ENCODE measurements at places on chromosomes 13 and 19.

GRCh38 chr19:4580021-4580901 is 20.8 kb upstream of the SEMA6B start:
- no peak for DNase-seq

DNA sequence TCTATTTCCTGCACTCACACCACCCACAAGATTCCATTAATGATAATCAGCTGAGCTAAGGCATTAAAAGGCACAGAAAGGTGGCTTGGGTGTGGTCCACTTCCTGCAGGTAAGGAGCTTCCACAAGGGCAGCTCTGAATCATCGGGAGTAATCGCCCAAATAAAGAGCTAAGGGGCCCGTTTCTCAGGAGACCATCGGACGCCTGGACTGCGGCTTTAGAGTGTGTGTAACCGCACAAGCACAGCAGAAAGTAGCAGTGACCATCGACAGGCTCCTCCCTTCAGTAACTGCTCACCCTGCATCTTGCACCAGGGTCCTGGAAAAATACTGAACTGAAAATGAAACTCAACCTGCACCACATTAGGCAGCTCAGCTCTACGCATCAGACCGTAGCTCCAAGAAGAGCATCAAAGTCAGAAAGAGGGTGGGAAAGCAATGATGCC is 6.0 kb downstream of the STK24 start:
- no peak for DNase-seq

GRCh38 chr19:35431145-35431807 is 16.8 kb upstream of the FFAR2 start:
- no peak for DNase-seq

GRCh38 chr13:87884884-87885283 is 213.7 kb downstream of the SLITRK5 start:
- no peak for DNase-seq

- no peak for DNase-seq
These were observed 53.9 kb downstream of the OR10H4 start for GRCh38 chr19:16002406-16003384.

GRCh38 chr19:2245273-2245672 is 3.9 kb upstream of the AMH start:
- DNase-seq: no peak

DNA sequence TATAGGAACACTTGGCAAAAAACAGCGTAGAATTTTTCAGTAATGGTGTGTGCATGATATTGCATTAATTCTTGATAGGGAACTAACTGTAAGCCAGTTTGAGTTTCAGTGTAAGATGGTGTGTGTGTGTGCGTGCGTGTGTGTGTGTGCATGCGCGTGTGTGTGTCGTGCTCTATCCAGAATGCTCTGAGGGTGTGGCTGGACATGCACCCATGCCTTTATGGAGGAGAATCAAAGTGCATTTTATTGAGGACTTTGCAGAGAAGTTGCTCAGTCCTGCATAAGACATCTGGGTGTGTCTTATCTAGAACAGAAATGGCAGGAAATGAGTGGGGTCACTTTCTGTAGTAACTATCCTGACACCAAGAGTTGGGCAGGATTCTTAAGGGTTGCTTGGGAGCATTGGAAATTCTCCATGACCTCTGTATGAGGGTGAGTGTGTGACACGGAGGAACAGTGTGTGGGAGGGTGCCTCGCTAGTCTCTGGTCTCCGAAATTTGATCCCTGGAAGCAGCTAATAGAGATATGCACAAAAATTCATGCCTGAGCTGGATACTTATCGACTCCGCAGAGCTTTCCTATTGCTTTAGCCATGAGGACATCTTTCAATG is 252.2 kb downstream of the TSHZ3 start:
- no peak for DNase-seq

- no peak for DNase-seq
These were observed 84.0 kb downstream of the LACC1 start for GRCh38 chr13:43963726-43964125.

DNA sequence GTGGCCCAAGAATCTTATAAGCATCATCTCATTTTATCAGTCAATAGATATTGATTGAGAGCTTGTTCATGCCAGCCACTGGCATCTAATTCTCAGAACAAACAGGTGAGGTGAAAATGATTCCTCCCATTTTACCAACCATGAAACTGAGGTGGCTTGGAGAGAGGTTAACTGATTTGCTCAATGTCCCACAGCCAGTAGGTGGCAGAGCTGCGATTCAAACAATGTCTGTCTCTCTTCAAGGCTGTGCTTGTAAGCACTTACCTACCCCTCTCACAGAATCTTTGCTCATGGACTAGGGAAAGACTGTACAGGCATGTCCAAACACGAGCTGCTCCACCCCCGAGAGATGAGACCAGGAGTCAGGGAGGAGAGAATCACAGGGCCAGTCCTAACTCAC is 21.5 kb upstream of the GSX1 start:
- DNase-seq: no peak

DNA sequence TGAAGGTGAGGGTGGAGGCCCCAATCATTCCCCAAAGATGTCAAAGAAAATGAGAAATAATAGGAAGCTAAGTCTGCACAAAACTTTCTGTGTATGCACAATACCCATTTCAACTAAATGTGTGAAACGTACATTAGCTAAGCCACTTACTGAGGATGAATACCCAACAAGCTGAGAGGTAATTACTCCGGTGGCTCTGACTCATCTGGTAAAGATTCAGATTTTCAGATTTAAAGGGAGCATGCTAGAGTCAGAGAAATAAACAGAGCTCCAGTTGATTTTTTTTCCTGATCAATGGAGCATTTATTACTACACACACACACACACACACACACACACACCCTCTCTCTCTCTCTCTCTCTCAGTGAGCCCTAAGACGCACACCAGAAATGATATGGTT is 194.8 kb upstream of the ARGLU1 start:
- no peak for DNase-seq

DNA sequence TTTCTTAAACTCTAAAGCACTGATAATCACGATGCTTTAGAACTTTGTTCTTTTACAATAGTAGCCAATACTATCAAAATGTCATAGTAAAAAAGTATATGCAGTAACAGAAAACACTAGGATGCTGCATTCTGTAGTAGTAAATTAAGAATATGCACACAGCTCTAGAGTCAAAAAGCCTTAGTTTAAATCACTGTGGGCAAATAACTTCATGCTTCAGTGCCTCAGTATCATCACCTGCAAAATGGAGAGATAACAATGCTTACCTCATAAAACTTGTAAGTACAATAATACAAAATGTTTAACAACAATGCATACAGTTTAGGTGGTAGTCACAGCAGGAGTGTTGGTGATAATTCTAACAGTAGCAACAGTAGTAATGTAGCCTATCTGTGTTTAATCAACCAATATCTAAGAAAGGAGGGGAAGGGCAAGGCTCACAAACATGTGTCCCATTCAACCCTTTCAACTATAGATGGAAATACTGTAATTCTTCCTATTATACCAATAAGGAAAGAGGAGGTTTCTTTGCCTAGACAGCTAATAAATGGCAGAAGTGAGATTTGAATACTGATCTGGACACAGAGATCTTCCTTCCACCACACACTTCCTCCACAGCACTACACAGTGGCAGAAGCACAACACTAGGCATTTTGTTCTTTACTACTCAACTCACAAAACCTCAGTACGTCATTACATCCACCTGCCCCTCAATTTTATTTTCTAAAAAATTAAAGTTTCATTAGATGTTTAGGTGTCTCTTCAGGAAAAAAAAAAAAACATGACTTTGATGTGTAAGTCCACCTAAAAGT is 4.6 kb downstream of the RBM26 start:
- no peak for DNase-seq

- no peak for DNase-seq
These were observed 12.5 kb downstream of the PBX4 start for GRCh38 chr19:19606021-19606420.

- no peak for DNase-seq
These were observed 27.9 kb downstream of the SIGLEC5 start for GRCh38 chr19:51602189-51602854.

GRCh38 chr19:52527956-52528351 is 486 bp downstream of the ZNF808 start:
- DNase-seq: no peak

DNA sequence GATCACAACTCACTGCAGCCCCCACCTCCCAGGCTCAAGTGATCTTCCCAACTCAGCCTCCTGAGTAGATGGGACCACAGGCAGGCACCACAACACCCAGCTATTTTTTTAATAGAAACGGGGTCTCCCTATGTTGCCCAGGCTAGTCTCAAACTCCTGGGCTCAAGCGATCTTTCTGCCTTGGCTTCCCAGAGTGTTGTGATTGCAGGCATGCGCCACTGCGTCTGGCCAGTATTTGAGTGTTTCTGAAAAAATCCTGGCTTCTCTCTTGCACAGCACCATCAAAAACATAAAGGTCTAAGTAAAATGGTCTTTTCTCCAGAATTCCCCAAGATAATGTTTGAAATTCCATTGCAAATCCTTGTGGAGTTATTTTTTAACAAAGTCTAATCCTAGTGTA is 47.8 kb downstream of the ELF1 start:
- DNase-seq: no peak

GRCh38 chr19:44961821-44962220 is 6.6 kb downstream of the CLPTM1 start:
- no peak for DNase-seq

GRCh38 chr19:44401139-44402115 is at the start of gene ZNF285:
TSS of gene ZNF285 (minus strand) at chr19:44401608. CDS start at chr19:44397213, 4,395 bp downstream.
- DNase-seq: no peak

- DNase-seq: no peak
These were observed 574 bp upstream of the GPX4 start for GRCh38 chr19:1103132-1103707.

DNA sequence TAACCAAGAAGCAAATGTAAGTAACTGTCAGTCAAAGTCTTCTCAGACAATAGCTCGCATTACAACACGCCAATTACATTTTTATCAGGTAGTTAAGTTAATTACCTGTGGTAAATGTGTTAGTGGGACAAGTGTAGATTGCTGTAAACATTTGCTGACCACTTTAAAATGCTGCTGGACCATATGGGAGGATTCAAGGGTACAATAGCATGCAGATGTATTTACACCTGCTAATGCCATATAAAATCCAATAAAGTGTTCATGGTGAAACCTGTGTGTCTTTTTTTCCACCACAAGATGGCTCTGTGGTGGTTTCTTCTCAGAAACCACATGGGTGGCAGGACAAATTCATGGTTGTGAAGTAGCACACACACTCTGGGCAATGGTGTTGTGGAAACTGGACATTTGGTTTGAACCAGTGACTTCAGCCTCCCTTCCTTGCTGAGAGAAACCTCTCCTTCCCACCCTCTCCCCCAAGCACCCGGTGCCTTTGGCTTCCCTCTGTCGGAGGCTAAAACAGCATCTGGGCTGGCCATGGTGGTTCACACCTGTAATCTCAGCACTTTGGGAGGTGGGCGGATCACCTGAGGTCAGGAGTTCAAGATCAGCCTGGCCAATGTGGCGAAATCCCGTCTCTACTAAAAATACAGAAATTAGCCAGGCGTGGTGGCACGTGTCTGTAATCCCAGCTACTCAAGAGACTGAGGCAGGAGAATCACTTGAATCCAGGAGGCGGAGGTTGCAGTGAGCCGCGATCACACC is 18.1 kb upstream of the GTF3A start:
- no peak for DNase-seq

- no peak for DNase-seq
These were observed 814 bp downstream of the S1PR2 start for GRCh38 chr19:10230173-10230860.

- DNase-seq: peak; percentile 2
These were observed 80.5 kb downstream of the GPR12 start for GRCh38 chr13:26680123-26680450.

DNA sequence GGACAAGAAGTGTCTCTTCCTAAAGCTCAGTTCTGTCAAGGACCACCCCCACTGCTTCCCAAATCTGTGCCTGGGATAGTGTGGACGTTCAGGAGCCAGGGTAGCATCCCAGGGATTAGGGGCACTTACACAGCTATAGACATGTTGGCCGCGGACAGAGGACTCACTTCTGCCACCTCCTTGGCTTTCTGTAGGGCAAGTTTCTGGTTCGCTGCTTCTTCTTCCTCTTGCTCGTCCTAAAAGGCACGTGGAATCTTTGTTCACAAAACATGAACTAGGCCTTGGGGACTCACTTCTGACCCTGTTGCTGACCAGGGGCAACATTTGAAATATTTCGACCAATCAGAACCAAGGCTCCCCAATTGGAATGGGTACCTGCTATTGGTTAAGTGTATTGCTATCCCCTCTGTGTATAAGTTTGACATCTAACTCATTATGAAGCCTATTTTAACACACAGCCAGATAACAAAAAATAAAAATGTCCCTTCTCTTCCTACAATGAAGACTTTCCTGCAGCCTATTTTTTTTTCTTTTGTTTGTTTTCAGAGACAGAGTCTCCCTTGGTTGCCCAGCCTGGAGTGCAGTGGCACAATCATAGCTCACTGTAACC is 150.3 kb downstream of the IER2 start:
- no peak for DNase-seq

GRCh38 chr13:75603038-75603437 is 33.1 kb upstream of the LMO7 start:
- no peak for DNase-seq

DNA sequence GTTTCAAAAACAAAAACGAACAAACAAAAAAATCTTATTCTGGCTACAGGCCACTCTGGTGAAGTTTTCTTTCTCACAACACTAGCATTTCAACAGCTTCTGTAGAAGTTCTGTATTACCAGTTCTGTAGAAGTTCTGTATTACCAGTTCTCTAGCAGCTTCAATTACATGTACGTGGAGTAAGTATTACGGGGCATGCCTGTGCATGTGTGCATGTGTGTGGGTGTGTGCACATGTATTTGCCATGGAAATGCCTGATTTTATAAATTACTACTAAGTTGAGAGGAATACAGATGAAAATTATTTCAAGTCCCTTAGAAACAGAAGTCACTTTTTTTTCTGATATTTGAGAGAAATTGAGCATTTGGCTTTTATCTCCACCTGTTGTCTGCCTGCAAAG is 414.2 kb downstream of the FOXO1 start:
- DNase-seq: no peak

- no peak for DNase-seq
These were observed 510.4 kb upstream of the ARGLU1 start for GRCh38 chr13:107078229-107078765.

DNA sequence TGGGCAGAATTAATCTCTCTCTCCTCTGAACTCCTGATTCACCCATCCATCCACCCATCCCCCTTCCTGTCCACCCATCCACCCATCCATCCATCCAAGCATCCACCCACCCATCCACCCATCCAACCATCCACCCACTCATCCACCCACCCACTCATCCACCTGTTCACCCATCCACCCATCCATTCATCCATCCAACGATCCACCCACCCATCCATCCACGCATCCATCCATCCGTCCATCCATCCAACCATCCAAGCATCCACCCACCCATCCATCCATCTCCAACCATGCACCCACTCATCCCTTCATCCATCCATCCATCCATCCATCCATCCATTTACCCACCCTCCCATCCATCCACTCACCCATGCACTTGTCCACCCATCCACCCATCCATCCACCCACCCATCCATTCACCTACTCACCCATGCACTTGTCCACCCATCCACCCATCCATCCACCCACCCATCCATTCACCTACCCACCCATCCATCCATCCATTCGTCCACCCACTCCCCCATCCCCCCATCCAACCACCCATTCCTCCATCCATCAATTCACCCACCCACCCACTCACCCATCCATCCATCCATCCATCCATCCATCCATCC is 18.7 kb downstream of the MEX3D start:
- DNase-seq: no peak

- peak; percentile 52 for DNase-seq
These were observed 162.0 kb downstream of the EFNB2 start for GRCh38 chr13:106373304-106373988.

GRCh38 chr13:53807251-53807834 is 778.7 kb downstream of the OLFM4 start:
- no peak for DNase-seq
